ENCODE measurements at places on chromosomes 11 and 22.

DNA sequence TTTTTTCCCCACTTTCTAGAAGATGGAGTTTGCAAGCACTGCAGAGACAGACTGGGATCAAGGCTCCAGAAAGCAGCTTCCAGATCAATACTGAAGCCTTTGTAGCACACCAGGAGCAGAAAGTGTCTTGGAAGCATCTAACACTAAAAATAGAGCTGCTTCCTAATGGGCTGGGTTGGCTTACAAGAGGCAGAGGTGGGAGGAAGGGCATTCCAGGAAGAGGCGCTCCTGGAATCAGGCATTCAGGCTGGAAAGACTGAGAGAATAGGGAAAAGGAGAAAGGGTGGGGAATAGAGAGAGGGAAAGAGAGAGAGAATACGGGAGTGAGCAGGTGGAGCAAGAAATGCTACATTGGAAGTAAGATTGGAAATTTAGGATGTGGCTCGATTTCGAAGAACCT is 395.9 kb downstream of the OPCML start:
- no peak for DNase-seq

- DNase-seq, result no peak
Measured at GRCh38 chr11:117459979-117460300, 132.3 kb downstream of the CEP164 start.

- DNase-seq, result peak; percentile 13
Measured at GRCh38 chr22:20423906-20424551, 13.6 kb downstream of the SCARF2 start.

DNA sequence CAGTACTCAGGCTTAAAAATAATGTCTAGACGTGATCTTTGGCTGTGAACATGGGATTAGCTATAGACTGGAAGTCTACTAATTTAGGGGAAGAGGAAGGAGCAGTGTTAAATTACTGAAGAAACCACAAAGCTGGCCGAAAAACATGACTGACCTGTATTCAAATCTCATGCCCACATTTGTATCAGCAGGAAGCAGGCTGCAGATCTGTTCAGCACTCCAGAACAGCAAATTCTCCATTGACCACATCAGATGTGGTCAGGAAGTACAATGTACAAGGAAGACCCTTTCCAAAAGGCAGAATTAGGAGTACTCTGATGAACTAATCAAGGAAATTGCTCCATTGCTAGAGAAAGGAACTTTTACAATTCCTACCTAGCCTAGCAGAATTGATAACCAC is 31.7 kb downstream of the DCDC1 start:
- no peak for DNase-seq

DNA sequence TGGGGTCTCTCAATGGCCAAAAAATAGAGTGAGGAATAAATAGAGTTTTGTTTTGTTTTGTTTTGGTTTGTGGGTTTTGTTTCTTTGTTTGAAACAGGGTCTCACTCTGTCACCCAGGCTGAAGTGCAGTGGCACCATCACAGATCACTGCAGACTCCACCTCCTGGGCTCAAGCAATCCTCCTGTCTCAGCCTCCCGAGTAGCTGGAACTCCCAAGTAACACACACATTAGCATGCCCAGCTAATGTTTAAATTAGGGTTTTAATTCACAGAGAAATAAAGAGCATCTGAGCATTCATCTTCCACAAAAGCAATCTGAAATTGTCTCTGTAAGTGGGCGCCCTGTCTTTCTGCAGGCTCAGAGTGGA is 9.2 kb upstream of the IFITM3 start:
- no peak for DNase-seq

GRCh38 chr11:106398502-106399075 is 321.1 kb downstream of the AASDHPPT start:
- DNase-seq, result peak; percentile 14

DNA sequence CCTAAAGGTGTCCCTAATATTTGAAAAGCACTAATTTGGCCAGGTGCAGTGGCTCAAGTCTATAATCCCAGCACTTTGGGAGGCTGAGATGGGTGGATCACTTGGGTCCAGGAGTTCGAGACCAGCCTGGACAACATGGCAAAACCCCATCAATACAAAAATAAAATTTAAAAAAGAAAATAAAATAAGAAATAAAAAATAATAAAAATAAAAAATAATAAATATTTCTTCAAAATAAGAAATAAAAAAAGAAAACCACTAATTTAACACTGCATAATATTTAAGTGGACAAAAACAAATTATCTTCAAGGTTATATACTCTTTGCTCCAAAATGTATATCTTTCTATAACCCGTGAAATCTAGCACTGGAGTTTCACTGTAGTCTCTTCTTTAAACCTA is 32.9 kb downstream of the CPT1A start:
- DNase-seq, result no peak

- DNase-seq, result no peak
Measured at GRCh38 chr22:36617694-36618522, 85.6 kb downstream of the CACNG2 start.

DNA sequence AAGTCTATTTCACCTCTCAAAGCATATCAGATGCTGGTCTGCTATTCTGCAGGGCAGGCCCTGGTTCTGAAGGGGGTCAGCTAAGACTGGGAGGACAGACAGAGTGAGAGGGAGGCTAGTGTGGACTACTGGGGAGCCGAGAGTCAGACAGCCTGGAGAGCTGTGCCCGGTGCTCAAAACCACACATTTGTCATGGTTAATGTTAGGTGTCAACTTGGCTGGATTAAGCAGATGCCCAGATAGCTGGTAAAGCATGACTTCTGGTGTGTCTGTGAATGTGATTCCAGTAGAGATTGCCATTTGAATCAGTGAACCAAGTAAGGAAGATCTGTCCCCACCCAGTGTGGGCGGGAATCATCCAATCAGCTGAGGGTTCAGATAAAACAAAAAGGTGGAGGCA is 102.6 kb downstream of the SNX19 start:
- no peak for DNase-seq

GRCh38 chr11:105334025-105334714 is 194.6 kb upstream of the CARD18 start:
- no peak for DNase-seq

- peak; percentile 7 for DNase-seq
Measured at GRCh38 chr11:22044126-22044525, 148.8 kb upstream of the ANO5 start.

GRCh38 chr22:46047226-46047625 is 70.3 kb upstream of the WNT7B start:
- no peak for DNase-seq

GRCh38 chr11:70788248-70789022 is 390.1 kb downstream of the CTTN start:
- no peak for DNase-seq

DNA sequence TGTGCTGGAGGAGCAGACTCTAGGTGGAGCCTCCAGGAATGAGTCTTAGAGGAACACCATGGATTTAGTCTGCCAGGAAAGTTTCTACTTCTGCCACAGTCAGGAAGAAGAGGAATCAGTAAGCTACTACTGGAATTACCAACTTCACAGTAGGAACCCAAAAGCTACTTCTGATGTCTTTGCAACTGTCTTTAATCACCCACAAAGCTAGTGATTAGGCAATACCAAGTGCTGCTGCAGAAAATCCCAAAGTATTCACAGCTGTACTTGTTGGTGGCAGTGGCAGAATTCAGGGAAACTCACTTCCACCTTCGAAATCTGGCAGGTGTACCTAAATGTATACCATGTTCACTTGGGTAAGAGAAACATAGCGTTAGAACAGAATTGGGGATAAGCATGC is 264.5 kb upstream of the SORL1-AS1 start:
- DNase-seq, result no peak

- DNase-seq, result peak; percentile 33
Measured at GRCh38 chr22:26656891-26657851, at the start of gene MIAT. TSS of gene MIAT (plus strand) at chr22:26657588.

DNA sequence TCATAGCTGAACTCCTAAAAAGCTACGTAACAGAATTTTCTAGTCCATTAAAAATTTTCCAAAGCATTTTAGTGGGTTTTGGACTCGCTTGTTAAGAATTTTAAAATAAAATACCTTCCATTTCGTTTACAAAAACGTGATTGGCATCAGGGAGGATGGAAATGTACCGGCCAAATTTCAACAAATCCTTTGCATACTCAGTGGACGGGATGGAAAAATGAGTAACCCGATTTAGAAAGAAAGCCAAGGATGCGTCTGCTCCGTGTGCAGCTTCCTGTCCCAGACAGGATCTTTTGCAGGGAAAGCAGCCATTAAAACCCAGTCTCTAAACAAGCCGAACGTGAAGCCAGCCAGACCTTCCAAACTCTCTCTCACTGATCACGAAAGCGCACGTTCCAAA is 15.6 kb downstream of the TMEM184B start:
- DNase-seq, result no peak

- DNase-seq, result no peak
Measured at GRCh38 chr11:85712953-85713352, 27.0 kb upstream of the CCDC89 start.

DNA sequence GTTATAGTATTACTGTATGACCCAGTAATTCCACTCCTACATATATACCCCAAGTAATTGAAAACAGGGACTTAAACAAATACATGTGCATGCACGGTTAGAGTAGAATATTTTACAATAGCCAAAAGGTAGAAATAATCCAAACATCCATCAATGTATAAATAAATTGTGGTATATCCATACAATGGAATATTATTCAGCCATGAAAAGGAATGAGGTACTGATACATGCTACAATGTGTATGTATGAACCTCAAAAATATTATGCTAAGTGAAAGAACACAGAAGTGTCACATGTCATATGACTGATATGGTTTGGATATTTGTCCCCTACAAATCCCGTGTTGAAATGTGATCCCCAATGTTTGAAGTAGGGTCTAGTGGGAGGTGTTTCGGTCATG is 560.8 kb upstream of the LARGE1 start:
- DNase-seq, result no peak

DNA sequence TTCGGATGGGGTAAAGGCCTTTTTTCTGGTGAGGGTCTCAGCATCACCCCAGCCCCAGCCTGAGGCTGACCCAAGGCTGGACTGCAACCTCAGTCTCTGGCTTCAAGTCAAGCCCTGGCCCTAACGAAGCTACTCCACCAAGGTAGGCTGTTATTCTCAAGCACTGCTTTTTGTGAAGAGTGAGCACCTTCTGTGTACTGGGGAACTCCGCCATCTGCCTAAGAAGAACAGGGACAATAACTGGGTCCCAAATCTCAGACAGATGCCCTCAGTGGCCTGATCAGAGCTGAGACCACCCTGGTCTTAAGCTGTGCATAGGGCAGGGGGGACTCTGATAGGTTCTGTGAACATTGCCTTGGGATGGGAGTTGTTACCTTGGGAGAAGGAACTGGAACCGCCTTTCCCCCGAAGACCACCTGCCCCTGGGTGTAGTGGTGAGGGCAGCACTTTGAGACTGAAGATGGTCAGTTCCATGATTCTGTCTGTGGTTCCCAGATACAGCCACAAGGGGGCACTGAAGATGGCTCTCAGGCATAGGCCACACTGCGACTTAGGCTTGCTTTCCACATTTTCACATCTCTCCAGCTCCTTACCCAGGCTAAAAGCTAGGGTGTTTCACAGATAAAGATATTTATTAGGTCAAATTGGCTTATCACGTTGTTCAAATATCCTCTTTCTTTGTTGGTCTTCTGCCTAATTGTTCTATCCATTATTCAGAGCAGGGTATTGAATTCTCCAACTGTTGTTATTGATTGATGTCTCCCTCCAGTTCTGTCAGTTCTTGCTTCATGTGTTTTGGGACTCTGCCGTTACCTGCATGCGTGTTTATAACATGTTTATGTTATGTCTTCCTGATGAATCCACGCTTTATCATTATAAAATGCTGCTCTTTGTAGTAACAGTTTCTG is 11.8 kb upstream of the UVRAG start:
- DNase-seq, result peak; percentile 83

GRCh38 chr11:2212411-2213251 is 41.0 kb upstream of the TH start:
- no peak for DNase-seq

- DNase-seq, result peak; percentile 90
Measured at GRCh38 chr11:2137202-2138067, 1.8 kb downstream of the IGF2 start.

DNA sequence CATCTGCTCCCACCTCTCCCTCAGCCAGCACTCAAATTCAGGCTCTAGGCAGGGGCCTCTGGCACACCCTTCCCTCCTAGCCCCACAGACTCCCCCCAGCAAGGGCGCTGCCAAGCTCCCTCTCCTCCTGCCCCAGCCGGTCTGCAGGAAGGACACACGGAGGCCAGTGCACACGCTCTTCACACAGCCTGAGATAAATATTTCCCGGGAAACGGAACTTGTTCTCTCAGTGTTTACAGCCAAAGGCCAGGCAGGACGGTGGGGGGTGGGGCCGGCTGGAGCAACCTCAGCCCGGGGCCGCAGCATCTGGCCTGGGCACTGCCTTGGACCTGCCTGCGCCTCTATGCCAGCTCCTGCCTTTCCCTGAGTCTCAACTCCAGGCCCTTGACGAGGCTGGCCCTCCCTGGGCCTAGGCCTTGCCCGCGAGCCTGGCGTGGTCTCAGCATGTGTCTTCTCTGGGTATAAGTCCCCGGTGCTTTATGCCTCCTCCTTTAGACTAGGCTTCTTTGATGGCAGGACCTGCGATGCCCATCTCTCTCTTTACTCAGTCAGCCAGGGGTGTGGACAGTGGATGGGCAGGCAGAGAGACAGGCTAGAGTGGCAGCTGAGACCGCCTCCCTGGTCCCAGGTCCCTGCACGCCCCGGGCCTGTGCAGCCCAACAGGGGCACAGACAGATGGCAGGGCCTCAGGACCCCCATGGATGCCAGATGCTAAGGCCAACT is 48.4 kb downstream of the PDE2A start:
- peak; percentile 83 for DNase-seq

DNA sequence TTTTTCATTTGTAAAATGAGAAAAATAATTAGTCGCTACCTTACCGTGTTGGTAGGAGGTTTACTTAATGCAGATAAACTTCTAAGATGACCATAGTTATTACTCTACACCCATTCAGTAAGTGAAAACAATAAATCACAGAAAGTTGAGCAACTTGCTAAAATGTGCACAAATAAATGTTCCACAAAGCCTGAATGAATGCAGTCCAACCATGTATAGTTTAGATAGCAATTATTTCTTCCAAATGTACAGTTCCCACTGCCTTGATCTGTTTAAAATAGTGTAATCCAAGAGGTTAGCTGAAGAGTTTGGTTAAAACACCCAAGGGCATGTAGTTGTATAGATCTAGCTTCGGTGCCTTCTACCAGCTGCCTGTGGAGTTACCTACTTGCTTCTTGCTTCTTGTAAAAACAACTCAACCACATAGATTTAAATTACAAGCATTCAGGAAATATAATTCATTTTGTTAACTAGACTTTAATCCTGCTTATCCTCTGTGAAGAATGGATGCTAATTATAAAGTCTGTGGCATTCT is 106.3 kb upstream of the CARD18 start:
- no peak for DNase-seq

Data from hepatocyte (in vitro differentiated cells).